ENCODE measurements at places on chromosomes 5 and 9. TPM values are rescaled to one million over a fixed set of nuclear protein-coding genes. Genes with fewer than 3 reads are reported as not detected.

DNA sequence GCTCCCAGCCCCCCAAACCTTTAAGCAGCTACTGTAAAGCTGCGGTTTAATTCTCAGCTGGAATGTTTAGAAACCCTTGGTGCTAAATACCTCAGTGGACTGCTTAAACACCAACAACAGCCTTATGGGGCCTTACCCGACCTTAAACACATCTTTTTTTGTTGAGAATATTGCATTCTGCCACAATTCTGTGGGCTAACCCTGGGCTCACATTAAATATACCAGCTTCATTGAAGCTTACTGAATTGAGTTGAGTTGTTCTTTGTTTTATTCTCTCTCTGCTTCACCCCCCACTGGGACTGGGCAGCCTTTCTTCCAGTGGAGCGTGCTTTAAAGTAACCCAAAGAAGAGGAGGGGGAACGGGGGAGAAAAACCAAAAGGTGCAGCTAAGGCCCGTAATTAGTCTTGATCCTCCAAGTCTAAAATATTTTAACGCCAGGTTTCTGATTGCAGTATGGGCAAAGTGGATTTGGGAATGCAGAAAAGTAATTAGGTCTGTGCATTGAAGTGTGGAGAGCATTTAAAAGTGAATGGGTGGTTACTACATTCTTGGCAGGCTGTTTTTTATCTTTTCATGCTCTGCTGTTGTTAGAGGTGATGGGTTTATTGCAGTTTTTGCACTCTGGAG, 281.2 kb downstream of the NR2F1-AS1 start:
- DNase-seq, result no peak
- H3K4me3 ChIP-seq, result no peak overlapping the region
- H3K36me3 ChIP-seq, result no peaks in the 10 kb centered on the region

GRCh38 chr5:135246923-135247795, 151.9 kb downstream of the MACROH2A1 start:
- H3K4me1 ChIP-seq, result peaks cover 49% of the 10 kb centered on the region
- peak; percentile 98 for DNase-seq
- H3K27me3 ChIP-seq, result no peaks in the 10 kb centered on the region
- no peak overlapping the region for H3K4me3 ChIP-seq
- H3K27ac ChIP-seq, result peak overlapping the region; percentile 86

- H3K4me1 ChIP-seq, result no peaks in the 10 kb centered on the region
- no peak overlapping the region for H3K27ac ChIP-seq
- no peak overlapping the region for H3K4me3 ChIP-seq
- no peaks in the 10 kb centered on the region for H3K27me3 ChIP-seq
- no peaks in the 10 kb centered on the region for H3K36me3 ChIP-seq
Measured at GRCh38 chr5:96839071-96839592, 31.4 kb upstream of the ERAP1 start.

- no peak for DNase-seq
- H3K27me3 ChIP-seq, result no peaks in the 10 kb centered on the region
- H3K4me1 ChIP-seq, result peaks cover 19% of the 10 kb centered on the region
- no peaks in the 10 kb centered on the region for H3K36me3 ChIP-seq
Measured at GRCh38 chr9:134629586-134630392, 11.8 kb upstream of the COL5A1 start.

- DNase-seq, result no peak
- H3K36me3 ChIP-seq, result no peaks in the 10 kb centered on the region
- H3K4me1 ChIP-seq, result no peaks in the 10 kb centered on the region
- H3K4me3 ChIP-seq, result no peak overlapping the region
Measured at GRCh38 chr9:102445181-102445747, 549.9 kb upstream of the CYLC2 start.

DNA sequence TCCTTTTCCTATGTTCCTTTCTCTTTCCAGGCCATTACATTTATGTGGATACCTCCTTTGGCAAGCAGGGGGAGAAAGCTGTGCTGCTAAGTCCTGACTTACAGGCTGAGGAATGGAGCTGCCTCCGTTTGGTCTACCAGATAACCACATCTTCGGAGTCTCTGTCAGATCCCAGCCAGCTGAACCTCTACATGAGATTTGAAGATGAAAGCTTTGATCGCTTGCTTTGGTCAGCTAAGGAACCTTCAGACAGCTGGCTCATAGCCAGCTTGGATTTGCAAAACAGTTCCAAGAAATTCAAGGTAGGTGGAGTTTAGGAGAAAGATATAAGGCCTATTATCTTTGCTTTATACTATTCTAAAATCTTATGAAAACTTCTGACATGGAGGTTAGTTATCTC, 64.5 kb downstream of the MAMDC2 start:
- no peaks in the 10 kb centered on the region for H3K27me3 ChIP-seq
- no peak overlapping the region for H3K27ac ChIP-seq
- no peaks in the 10 kb centered on the region for H3K36me3 ChIP-seq
- no peak for DNase-seq
- H3K4me1 ChIP-seq, result peaks cover 7% of the 10 kb centered on the region
- no peak overlapping the region for H3K4me3 ChIP-seq

TRPM3 gene
- total RNA-seq, result not detected

CER1 gene
- total RNA-seq, result not detected

LCN6 gene
- total RNA-seq, result not detected

- H3K36me3 ChIP-seq, result peaks cover 6% of the 10 kb centered on the region
- peaks cover 14% of the 10 kb centered on the region for H3K4me1 ChIP-seq
- H3K27me3 ChIP-seq, result no peaks in the 10 kb centered on the region
- no peak for DNase-seq
Measured at GRCh38 chr5:78541086-78541654, 107.4 kb downstream of the LHFPL2 start.

TMEM215 gene
- not detected for total RNA-seq

- H3K36me3 ChIP-seq, result no peaks in the 10 kb centered on the region
- H3K27me3 ChIP-seq, result no peaks in the 10 kb centered on the region
- H3K4me3 ChIP-seq, result no peak within 1 kb of the TSS
- DNase-seq, result no peak
- no peak within 1 kb of the TSS for H3K27ac ChIP-seq
Measured at GRCh38 chr5:147878066-147878759, at the start of gene SCGB3A2. SCGB3A2 (plus strand) TSS chr5:147878711; CDS start chr5:147878804, 93 bp downstream.

DNA sequence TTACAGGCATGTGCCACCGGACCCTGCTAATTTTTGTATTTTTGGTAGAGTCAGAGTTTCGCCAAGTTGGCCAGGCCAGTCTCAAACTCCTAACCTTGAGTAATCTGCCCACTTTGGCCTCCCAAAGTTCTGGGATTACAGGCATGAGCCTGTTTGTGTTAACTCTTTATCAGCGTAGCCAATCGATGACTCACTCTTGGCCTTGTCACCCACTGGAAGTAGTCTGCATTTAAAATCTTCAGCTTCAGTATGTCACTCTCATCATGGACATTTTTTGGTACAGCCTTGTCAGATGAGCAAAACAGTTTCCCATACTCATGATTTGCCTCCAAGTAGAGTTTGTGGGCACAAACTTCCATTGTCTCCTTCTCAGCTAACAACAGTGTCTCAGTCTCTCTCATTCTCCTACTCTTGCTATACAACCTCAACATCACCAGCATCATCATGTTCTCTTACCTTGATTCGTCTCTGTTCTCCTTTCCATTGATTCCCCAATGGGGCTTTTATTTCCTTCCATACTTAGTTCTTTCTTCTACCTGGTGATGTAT, 22.5 kb downstream of the MUSK start:
- H3K4me1 ChIP-seq, result no peaks in the 10 kb centered on the region
- no peak overlapping the region for H3K4me3 ChIP-seq
- H3K36me3 ChIP-seq, result no peaks in the 10 kb centered on the region
- DNase-seq, result peak; percentile 35
- H3K27me3 ChIP-seq, result no peaks in the 10 kb centered on the region

DNA sequence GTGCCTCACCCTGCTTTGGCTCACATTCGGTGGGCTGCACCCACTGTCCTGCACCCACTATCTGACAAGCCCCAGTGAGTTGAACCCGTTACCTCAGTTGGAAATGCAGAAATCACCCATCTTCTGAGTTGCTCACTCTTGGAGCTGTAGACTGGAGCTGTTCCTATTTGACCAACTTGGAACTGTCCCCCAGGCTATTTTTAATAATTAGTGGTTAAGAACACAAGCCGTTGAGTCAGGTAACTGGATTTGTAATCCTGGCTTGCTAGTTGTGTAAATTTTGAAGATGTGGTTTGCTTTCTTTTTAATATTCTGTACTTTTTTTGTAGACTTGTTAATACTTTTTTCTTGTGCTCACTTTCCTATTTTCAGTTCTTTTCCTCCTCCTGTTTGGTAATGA, 81.2 kb downstream of the CNTLN start:
- no peak overlapping the region for H3K27ac ChIP-seq
- no peak for DNase-seq
- no peaks in the 10 kb centered on the region for H3K27me3 ChIP-seq
- no peak overlapping the region for H3K4me3 ChIP-seq
- no peaks in the 10 kb centered on the region for H3K36me3 ChIP-seq

- no peaks in the 10 kb centered on the region for H3K27me3 ChIP-seq
- H3K27ac ChIP-seq, result no peak overlapping the region
- no peaks in the 10 kb centered on the region for H3K36me3 ChIP-seq
- H3K4me3 ChIP-seq, result no peak overlapping the region
- no peaks in the 10 kb centered on the region for H3K4me1 ChIP-seq
- no peak for DNase-seq
Measured at GRCh38 chr5:3258050-3258449, 337.6 kb upstream of the IRX1 start.

DNA sequence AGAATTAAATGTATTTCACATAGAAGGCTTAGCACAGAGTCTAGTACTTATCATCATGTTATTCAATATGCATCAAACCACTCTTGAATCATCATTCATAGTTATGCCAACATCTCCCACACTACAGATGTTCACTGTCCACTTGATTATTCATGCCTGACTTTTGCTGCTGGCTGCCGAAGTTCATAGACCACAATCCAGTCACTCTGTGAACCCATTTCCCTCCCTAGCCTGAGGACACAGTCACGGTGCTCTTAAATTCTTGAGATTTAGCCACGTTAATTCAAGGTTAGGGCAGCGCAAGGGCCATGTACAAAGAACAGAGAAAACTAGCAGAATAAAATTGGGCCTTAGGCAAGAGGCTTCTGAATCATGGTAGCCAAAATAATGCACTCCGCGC, 32.4 kb downstream of the ABCA1 start:
- H3K4me3 ChIP-seq, result no peak overlapping the region
- H3K27ac ChIP-seq, result no peak overlapping the region
- H3K4me1 ChIP-seq, result peaks cover 4% of the 10 kb centered on the region
- no peaks in the 10 kb centered on the region for H3K27me3 ChIP-seq
- peak; percentile 90 for DNase-seq

GRCh38 chr5:2919310-2920018, 168.0 kb upstream of the IRX2 start:
- no peaks in the 10 kb centered on the region for H3K36me3 ChIP-seq
- H3K4me3 ChIP-seq, result no peak overlapping the region
- no peaks in the 10 kb centered on the region for H3K27me3 ChIP-seq
- DNase-seq, result no peak
- no peaks in the 10 kb centered on the region for H3K4me1 ChIP-seq

SV2C gene
- not detected for total RNA-seq

DNA sequence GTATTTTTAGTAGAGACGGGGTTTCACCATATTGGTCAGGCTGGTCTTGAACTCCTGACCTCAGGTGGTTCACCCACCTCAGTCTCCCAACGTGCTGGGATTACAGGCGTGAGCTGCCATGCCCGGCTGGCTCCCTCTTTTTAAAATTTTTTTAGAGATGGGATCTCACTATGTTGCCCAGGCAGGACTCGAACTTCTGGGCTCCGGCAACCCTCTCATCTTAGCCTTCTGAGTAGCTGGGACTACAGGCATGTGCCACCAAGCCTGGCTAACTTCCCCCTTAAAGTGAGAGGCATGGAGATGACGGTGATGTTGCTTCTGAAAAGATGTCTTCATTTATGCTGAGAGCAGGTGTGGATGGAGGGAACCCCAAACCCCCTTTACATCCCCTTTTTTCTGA, 43.7 kb upstream of the PWWP2A start:
- H3K27ac ChIP-seq, result no peak overlapping the region
- peaks cover 13% of the 10 kb centered on the region for H3K4me1 ChIP-seq
- no peaks in the 10 kb centered on the region for H3K36me3 ChIP-seq
- no peaks in the 10 kb centered on the region for H3K27me3 ChIP-seq

DNA sequence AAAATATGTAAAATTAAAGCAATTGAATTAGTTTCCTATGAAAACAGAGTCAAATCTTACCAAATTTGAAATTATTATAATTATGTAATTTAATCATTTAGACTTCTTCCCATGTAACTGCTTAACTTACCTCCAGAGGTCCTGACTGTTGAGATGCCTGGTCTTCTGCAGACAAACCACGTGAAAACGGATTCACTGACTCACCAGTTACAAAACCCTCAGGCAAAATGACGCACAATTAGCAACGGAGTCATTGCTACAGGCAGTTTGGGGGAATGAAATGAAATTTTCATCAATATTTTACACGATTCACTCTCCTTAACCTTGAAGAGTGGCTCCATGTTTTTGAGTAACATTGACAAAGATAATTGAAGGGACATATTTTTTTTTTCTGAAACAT, 460.8 kb downstream of the MTRR start:
- H3K27me3 ChIP-seq, result peaks cover 4% of the 10 kb centered on the region
- no peaks in the 10 kb centered on the region for H3K36me3 ChIP-seq
- H3K4me3 ChIP-seq, result no peak overlapping the region
- no peaks in the 10 kb centered on the region for H3K4me1 ChIP-seq

GRCh38 chr5:94932259-94932658, 313.8 kb downstream of the SLF1 start:
- 0 out of 2 replicates have a peak, but pooled peaks cover 1% of the 10 kb centered on the region for H3K27me3 ChIP-seq
- DNase-seq, result no peak
- no peak overlapping the region for H3K27ac ChIP-seq
- H3K4me1 ChIP-seq, result no peaks in the 10 kb centered on the region

GRCh38 chr5:89513299-89514044, 630.5 kb upstream of the MEF2C start:
- DNase-seq, result no peak
- no peak overlapping the region for H3K27ac ChIP-seq
- no peak overlapping the region for H3K4me3 ChIP-seq

GRCh38 chr5:7190712-7191250, 205.2 kb upstream of the ADCY2 start:
- H3K36me3 ChIP-seq, result no peaks in the 10 kb centered on the region
- H3K4me1 ChIP-seq, result no peaks in the 10 kb centered on the region
- no peak overlapping the region for H3K4me3 ChIP-seq

DNA sequence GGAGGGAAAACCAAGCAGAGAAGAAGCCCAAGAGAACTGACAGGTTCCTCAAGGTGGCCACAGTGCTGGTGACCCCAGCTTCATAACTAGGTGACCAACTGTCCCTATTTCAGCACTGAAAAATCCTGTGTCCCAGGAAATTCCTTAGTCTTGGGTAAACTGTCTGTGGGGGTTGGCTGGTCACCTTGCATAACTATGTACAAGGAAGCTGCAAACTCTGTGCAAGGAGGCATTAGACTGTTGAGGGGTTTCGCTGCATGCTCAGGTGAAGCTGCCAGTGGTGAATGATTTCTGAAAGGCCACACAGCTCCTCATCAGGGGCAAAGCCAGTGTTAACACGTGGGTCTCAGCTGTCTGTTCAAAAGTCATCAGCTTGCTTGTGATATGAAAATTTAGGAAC, 36.9 kb downstream of the PCSK5 start:
- no peak overlapping the region for H3K27ac ChIP-seq
- no peaks in the 10 kb centered on the region for H3K36me3 ChIP-seq
- H3K4me3 ChIP-seq, result no peak overlapping the region
- no peaks in the 10 kb centered on the region for H3K4me1 ChIP-seq
- DNase-seq, result no peak

GLRX gene
- 142 TPM for total RNA-seq

GRCh38 chr9:136618580-136619547, 43.9 kb upstream of the EGFL7 start:
- no peaks in the 10 kb centered on the region for H3K27me3 ChIP-seq
- DNase-seq, result no peak
- H3K4me3 ChIP-seq, result no peak overlapping the region
- no peaks in the 10 kb centered on the region for H3K36me3 ChIP-seq
- peaks cover 23% of the 10 kb centered on the region for H3K4me1 ChIP-seq

CSNK1G3 gene
- 45.3 TPM for total RNA-seq

- peaks cover 52% of the 10 kb centered on the region for H3K27me3 ChIP-seq
- peak; percentile 68 for DNase-seq
- H3K4me3 ChIP-seq, result no peak overlapping the region
- H3K36me3 ChIP-seq, result no peaks in the 10 kb centered on the region
Measured at GRCh38 chr5:132012371-132013005, 1.0 kb upstream of the ACSL6 start.
